ENCODE measurements at places on chromosomes 16 and 17. TPM values are rescaled to one million over a fixed set of nuclear protein-coding genes. Genes with fewer than 3 reads are reported as not detected.

- no peak overlapping the region for H3K4me3 ChIP-seq
- no peak for DNase-seq
- H3K4me1 ChIP-seq = no peaks in the 10 kb centered on the region
- no peaks in the 10 kb centered on the region for H3K36me3 ChIP-seq
- no peak overlapping the region for H3K27ac ChIP-seq
Measured at GRCh38 chr16:56281249-56281805, 90.0 kb downstream of the GNAO1 start.

GRCh38 chr17:77280304-77281121, 139.7 kb downstream of the SEC14L1 start:
- peak overlapping the region; percentile 89 for H3K27ac ChIP-seq
- H3K36me3 ChIP-seq = no peaks in the 10 kb centered on the region
- peak overlapping the region; percentile 51 for H3K4me3 ChIP-seq

- H3K36me3 ChIP-seq = no peaks in the 10 kb centered on the region
- no peak overlapping the region for H3K4me3 ChIP-seq
- H3K27me3 ChIP-seq = no peaks in the 10 kb centered on the region
- H3K27ac ChIP-seq = peak overlapping the region; percentile 26
- H3K4me1 ChIP-seq = no peaks in the 10 kb centered on the region
- no peak for DNase-seq
Measured at GRCh38 chr17:57068222-57068658, 16.8 kb upstream of the AKAP1 start.

DNA sequence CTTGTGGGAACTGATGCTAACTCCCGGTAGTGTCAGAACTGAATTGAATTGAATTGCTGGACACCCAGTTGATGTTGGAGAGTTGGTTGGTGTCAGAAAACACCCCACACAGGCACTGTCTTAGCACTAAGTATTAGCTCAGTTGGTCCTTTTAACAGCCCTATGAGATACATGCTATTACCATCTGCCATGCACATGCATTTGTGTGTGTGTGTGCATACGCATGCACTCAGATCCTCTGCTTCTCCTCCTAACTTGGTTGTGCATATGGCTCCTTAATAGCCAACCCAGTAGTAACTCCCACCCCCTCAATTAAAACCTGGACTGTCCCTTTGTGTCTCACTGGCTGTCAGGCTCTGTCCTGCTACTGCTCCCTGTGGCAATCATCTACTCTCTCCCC, 32.3 kb upstream of the DYNLL2 start:
- H3K27me3 ChIP-seq = no peaks in the 10 kb centered on the region
- no peak overlapping the region for H3K4me3 ChIP-seq
- DNase-seq = no peak
- H3K4me1 ChIP-seq = no peaks in the 10 kb centered on the region
- H3K27ac ChIP-seq = no peak overlapping the region
- no peaks in the 10 kb centered on the region for H3K36me3 ChIP-seq

GRCh38 chr16:76705892-76706291, 428.7 kb downstream of the CNTNAP4 start:
- H3K4me1 ChIP-seq = no peaks in the 10 kb centered on the region
- no peaks in the 10 kb centered on the region for H3K36me3 ChIP-seq
- DNase-seq = no peak
- H3K4me3 ChIP-seq = no peak overlapping the region

The NOG gene
- 0.38 TPM for total RNA-seq

The GPR142 gene
- total RNA-seq = not detected

The JUP gene
- total RNA-seq = 798 TPM

Measured in esophagus squamous epithelium (tissue), 5 donors.